ENCODE measurements at places on chromosomes 12 and 14.
A peak's percentile ranks its signal among the peaks of the same experiment; 100 is the strongest.

DNA sequence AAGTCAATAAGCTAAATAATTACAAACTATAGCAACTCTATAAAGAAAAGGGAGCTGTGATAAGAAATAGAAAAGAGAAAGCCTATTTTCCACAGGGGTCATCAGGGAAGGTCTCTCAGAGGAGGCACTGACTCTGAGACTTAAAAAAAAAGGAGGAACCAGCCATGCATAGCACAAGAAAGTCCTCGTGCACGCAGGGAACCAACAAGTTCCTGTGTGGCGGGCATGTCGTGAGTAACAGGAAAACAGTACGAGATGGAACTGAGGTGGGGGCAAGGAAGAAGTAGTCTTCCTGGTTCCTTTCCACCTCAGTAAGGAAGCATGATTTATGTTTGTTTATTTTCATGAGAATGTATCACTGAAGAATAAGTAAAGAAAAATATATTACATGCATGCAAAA, 367.0 kb upstream of the TMEM132C start:
- no peaks in the 10 kb centered on the region for H3K4me1 ChIP-seq
- H3K27ac ChIP-seq, result no peak overlapping the region
- H3K4me3 ChIP-seq, result no peak overlapping the region
- H3K36me3 ChIP-seq, result no peaks in the 10 kb centered on the region

- no peaks in the 10 kb centered on the region for H3K36me3 ChIP-seq
- no peaks in the 10 kb centered on the region for H3K4me1 ChIP-seq
- no peaks in the 10 kb centered on the region for H3K27me3 ChIP-seq
- no peak overlapping the region for H3K27ac ChIP-seq
Observed at GRCh38 chr12:78183824-78184223, 353.1 kb downstream of the NAV3 start.

- no peak for DNase-seq
- H3K27me3 ChIP-seq, result no peaks in the 10 kb centered on the region
- H3K36me3 ChIP-seq, result no peaks in the 10 kb centered on the region
- H3K4me3 ChIP-seq, result no peak overlapping the region
Observed at GRCh38 chr12:126768517-126768916, 1498.5 kb upstream of the TMEM132C start.

GRCh38 chr12:94111302-94111701, 37.1 kb upstream of the PLXNC1 start:
- H3K36me3 ChIP-seq, result no peaks in the 10 kb centered on the region
- DNase-seq, result no peak
- H3K27me3 ChIP-seq, result no peaks in the 10 kb centered on the region
- no peaks in the 10 kb centered on the region for H3K4me1 ChIP-seq
- no peak overlapping the region for H3K4me3 ChIP-seq
- no peak overlapping the region for H3K27ac ChIP-seq

DNA sequence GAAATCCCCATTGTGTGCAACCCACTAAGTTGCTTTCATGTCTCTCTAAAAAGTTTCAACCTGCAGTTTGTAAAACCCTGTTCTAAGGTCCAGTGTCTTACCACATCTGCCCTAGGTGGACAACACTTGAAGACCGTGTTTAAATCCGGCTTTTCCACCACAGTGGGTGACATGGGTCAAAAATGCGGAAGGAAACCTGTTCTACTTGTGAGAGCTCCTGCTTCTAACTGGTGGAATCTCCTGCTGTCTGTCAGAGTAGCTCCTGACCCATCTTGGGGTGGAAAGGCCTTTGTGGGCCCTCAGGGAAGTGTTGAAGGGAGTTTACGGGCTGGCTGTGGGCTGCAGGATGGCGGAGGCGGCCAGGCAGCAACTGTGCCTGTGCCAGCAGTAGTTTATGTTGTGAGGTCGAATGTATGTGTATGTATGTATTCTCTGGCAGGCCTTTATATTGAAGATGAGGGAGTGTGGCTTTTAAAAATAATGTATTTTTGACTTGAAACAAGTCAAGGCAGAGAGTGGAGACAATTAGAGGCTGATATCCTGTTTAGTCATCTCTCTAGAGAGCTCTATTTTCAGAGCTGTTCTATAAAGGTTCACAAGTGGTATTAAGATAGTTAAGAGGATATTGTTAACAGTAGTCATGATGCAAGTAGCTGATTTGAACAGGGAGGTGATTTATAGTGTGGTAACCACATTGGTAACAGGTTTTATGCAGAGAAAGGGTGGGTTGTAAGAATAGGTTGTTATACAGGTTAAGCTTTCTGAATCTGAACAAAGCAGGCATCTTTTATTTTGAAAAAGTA, 67.0 kb downstream of the PRKCH start:
- H3K27me3 ChIP-seq, result no peaks in the 10 kb centered on the region
- no peaks in the 10 kb centered on the region for H3K36me3 ChIP-seq
- no peak overlapping the region for H3K27ac ChIP-seq
- no peak for DNase-seq
- H3K4me3 ChIP-seq, result no peak overlapping the region

GRCh38 chr12:11555743-11556625, 93.5 kb upstream of the ETV6 start:
- peaks cover 6% of the 10 kb centered on the region for H3K4me1 ChIP-seq
- H3K4me3 ChIP-seq, result peak overlapping the region; percentile 50
- no peaks in the 10 kb centered on the region for H3K36me3 ChIP-seq
- DNase-seq, result no peak
- no peaks in the 10 kb centered on the region for H3K27me3 ChIP-seq

DNA sequence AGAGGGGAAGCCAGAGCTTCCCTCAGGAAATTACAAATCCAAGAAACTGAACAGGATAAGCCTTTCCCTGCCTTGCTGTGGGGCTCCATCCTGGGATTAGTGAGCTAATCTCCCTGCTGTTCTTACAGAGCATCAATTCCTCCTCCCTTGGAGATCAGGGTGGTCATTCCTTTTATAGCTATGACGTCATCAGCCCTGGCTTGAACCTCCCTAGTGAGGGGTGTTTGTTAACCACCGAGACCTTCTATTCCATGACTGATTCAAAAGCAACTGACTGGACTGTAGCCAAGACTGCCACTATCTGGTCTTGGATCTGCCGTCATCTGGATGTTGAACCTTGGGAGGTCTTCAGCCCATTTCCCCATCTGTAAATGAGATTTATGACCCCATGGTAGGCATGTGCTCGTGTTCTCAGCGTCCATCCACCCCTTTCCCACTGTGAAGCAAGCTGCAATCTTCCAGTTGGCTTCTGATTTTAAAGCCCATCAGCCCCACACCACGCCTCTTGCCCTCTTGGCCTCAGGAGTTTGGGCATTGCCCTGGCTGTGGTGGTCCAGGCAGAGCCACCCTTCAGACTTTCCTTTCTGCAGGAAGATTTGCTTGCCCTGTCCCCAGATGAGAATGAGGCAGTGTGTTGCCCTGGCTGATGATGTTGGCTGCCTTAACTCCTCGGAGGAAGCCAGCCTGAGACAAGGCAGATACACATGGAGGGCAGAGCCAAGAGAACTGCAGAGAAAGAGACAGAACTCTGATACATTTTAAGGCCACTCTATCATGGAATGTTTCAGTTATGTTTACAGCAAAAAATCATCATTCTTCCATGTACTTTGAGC, 59.6 kb upstream of the ACTN1 start:
- peaks cover 45% of the 10 kb centered on the region for H3K4me1 ChIP-seq
- peak overlapping the region; percentile 91 for H3K27ac ChIP-seq
- H3K36me3 ChIP-seq, result no peaks in the 10 kb centered on the region

DNA sequence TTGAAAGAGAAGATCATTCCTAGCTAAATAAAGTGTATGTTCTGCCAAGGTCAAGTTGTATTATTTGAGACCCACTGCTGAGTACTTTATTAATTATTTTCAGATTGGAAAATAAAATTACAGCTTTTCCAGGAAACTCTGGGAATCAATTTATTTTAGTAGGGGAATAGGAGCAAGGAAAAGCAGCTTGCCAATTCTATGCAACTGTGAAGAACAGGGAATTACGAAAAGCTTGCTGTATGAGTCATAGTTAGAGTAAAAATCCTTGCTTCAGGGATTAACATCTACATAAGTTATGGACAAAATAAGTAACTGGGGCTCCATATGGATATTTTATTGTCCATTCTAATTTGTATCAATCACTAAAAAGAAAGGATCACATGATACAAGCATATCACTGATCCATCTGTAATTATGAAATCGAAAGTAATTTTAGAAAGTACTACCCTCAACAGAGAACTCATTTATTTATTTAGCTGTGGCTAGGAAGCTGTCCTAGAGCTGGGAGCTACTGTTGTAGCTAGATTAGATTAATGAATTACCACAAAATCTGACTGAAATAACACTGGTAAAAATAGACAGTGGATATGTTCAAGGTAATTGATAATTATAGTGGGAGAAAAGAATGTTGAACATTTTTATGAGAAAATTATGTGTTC, 303.5 kb upstream of the NPAS3 start:
- no peak overlapping the region for H3K4me3 ChIP-seq
- H3K27ac ChIP-seq, result no peak overlapping the region
- H3K36me3 ChIP-seq, result no peaks in the 10 kb centered on the region
- no peak for DNase-seq
- H3K4me1 ChIP-seq, result no peaks in the 10 kb centered on the region

DNA sequence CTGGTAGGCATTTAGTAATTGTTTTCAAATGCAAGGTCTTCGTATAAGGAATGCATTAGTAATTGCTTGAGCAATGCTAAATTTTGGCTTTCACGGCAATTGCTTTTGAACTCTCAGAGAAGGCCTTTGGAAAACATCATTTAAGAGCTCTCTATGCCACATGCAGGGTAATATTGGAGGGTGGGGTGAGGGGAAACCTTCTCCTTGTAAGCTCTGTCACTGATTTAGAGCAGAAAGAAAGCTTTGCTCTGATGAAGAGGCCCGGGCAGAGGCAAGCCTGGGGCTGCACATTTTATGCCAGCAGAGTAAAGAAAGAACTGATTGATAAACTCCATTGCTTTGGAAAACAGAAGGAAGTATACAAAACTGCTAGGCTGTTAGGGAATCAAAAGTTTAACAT, 70.9 kb downstream of the TRIM9 start:
- no peaks in the 10 kb centered on the region for H3K27me3 ChIP-seq
- peaks cover 4% of the 10 kb centered on the region for H3K4me1 ChIP-seq
- no peak for DNase-seq
- H3K36me3 ChIP-seq, result no peaks in the 10 kb centered on the region

DNA sequence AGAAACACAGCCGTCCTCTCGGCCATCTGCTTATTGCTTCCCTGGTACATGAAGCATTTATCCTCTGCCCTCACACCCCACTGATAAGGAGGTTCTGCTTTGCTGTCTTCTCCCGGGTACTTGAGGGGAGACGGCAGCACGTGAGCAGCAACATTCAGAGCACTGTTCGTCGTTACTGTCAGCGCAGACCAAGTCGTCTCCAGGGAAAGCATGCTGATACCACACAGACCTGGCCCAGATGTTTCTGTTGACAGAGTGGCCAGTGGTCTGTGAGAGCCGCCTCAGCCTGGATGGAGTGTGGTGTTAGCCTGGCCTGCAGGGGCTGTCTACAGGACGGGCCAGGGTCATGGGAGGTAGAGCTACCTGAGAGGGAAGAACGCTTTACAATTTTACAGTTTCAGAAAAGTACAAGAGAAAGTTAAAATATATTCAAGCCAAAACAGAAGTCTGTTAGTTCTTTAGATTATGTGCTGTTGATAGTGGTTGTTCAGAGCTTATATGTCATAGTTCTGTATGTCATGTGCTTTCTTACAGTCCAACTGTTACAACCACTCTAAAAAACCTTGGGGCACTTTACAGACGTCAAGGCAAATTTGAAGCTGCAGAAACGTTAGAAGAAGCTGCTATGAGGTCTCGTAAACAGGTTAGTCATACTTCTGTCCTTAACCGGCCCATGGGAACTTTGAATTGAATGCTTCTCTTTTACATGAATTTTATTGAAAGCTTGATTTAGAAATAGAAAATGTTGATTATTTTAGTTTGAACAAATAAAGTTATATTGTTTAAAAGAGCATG, 38.2 kb downstream of the XRCC3 start:
- no peaks in the 10 kb centered on the region for H3K27me3 ChIP-seq
- peaks cover 100% of the 10 kb centered on the region for H3K36me3 ChIP-seq
- no peak for DNase-seq
- H3K4me3 ChIP-seq, result no peak overlapping the region
- no peak overlapping the region for H3K27ac ChIP-seq

DNA sequence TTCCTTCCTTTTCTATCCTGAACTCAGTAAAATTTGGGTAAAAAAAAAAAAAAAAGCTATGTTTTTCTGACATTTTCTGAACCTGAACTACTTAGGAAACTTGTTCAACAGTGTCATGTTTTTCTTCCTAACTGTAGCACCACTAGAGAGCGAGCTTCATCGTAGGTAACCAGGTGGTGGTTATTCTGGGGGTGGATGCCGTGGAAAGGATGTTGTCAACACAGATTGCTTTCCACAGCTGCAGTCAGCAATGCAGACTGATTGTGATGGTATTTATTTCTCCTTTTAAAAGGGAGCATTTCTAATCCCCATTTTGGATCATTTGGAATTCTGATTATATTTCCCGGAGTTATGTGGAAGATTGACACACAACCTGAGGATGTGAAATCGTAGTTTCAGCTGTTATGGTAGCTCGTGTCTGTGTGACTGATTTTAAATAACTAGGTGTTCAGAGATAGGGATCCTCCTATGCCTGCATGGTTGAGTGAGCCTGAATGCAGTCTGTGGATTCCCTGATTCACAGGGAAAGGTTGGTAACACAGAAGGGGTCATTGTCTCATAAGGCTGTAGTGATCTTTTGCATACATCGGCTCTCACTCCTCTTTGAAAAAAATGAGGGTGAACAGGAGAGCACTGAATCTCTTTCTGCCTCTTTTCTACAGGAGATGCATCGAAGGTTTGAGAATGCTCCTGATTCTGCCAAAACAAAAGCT, 113.2 kb downstream of the ERC1 start:
- H3K4me1 ChIP-seq, result no peaks in the 10 kb centered on the region
- no peaks in the 10 kb centered on the region for H3K36me3 ChIP-seq
- DNase-seq, result no peak

GRCh38 chr14:81211844-81212243, 8.9 kb downstream of the GTF2A1 start:
- H3K27ac ChIP-seq, result no peak overlapping the region
- H3K27me3 ChIP-seq, result no peaks in the 10 kb centered on the region
- H3K4me1 ChIP-seq, result no peaks in the 10 kb centered on the region
- no peak overlapping the region for H3K4me3 ChIP-seq
- peaks cover 28% of the 10 kb centered on the region for H3K36me3 ChIP-seq

DNA sequence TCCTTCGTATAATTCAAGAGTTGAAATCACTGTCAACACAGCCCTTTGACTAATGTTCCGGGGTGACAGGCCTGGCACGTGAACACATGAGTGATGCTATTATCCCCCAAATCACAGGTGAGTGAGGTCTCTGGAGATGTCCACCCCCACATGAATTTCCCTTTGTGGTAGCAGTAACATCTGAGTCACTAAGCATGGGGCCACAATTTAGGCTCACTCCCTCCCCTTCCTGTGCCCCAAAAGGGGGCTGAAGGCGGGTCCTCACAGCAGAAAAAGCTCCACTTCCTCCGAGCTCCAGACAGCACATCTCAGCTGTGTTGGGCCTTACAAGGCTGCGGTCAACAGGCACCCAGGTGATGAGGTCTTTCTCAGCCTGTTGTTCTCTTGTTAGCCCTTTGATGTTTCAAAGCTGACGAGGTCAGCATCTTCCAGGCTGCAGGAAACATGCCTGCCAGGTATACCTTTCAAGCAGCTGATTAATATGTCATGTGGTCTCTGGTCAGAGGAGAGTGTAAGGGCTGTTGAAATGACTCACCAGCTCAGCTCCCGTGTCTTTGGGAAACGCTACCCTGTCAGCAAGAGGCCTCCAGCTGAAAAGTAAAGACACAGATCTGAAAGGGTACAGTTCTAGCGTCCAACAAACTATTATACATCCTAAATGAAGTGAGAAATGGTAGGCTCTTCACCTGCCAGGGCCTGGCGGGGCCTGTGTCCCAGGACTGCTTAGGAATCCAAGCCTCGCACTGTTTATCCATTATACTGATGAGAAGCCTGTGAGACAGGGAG, 107.3 kb downstream of the ZFP36L1 start:
- no peaks in the 10 kb centered on the region for H3K36me3 ChIP-seq
- no peaks in the 10 kb centered on the region for H3K27me3 ChIP-seq
- H3K4me3 ChIP-seq, result no peak overlapping the region
- no peak overlapping the region for H3K27ac ChIP-seq

All from tibial artery (tissue), 4 donors.